ENCODE measurements at places on chromosomes 2 and 18.

GRCh38 chr2:131056204-131056931 is 36.9 kb downstream of the FAM168B start:
- no peak for DNase-seq

DNA sequence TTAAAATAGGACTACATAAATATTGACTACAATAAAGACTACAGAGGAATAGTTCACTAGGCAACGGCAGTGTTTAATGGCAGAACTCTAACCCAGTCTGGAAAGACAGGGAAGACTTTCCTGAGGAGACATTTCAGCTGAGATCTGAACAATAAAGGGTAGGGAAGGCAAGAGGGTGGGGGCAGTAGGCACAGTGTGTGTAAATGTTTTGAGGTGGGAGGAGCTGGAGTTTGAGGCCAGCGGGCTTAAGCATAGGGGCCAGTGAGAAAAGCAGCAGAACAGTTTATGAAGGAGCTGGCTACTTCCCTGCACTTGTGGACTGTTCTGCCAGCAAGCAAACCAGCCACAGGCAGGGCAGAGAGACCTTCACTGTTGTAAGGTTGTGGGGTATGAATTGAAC is 76.6 kb upstream of the UGP2 start:
- DNase-seq = no peak

DNA sequence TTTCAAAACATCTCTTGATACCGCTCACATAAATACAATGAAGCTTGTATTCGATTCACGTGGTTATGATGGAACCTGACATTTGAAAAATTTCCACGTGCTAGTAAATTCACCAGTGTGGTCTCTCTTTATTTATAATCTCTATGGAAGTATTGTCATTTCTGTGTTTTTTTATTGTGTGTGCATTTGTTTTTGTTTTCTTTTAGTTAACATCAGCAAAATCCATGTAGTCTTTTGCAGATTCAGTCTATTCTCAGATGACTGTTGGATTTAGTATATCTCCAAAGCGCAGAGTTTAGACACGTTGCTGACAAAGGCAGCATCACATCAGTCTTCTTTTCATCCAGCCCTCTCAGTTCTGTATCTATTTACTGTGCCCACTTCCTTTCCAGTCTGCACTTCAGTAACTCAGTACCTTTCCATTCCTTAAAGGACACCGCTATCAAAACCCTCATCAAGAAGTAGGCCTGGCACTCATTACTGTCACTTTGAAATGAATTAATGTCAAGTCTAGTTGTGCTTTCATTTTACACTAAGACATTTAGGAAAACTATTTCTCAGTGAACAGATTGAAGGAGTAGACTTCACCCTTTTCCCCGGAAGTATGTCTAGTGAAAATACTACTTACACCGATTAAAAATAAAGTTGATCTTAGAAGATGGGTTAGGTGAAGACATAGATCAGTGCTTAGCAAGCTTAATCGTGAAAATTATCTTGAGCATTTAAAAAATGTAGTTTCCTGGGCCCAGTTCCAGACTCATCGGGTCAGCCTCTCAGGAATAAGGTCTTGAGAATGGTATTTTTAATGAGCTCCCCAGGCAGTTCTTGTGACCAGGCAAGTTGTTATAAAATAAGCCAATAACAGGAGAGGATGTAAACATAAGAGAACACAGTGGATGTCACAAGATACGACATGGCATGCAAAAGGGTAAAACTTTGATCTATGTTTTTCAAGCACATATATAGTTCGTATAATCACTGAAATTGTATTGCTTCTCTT is 506.8 kb upstream of the ZEB2 start:
- DNase-seq = peak; percentile 69

- DNase-seq = no peak
Observed at GRCh38 chr2:182280118-182280517, 146.7 kb downstream of the PDE1A start.

DNA sequence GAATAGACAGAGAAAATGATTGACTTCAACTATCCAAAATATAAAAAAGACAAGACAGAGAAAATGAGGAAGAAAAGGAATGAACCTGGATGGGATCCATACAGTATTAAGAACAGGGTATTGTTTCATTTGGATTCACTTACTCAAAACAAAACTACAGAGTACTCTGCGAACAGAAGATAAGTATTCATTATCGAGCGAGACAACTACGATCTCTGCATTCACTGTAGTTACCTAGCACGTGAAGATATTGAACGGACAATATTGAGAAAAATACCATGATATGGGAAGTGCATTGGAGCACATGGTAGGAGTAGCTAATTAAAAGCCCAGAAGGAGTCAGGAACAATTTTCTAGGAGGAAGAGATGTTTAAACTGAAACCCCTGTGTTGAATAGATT is 1.0 kb upstream of the ORC2 start:
- no peak for DNase-seq

DNA sequence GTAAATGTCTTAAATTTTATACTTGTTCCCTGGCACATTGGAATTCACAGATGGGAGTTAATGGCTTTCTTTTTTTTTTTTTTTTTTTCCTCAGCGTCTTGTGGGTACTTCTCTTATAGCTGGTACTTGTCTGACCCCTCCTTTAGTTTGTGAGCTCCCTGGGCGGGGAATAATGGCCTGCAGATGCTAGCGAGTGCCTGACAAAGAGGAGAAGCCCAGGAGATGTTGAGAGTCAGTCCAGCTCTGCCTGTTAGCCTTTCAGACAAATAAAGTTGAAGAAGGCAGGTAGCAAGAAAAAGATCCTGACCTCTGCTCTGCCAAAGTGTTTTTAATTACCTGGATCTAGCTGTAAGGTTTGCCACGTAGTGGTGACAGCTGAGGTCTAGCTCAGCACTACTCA is 6.6 kb downstream of the BCL2L11 start:
- no peak for DNase-seq

DNA sequence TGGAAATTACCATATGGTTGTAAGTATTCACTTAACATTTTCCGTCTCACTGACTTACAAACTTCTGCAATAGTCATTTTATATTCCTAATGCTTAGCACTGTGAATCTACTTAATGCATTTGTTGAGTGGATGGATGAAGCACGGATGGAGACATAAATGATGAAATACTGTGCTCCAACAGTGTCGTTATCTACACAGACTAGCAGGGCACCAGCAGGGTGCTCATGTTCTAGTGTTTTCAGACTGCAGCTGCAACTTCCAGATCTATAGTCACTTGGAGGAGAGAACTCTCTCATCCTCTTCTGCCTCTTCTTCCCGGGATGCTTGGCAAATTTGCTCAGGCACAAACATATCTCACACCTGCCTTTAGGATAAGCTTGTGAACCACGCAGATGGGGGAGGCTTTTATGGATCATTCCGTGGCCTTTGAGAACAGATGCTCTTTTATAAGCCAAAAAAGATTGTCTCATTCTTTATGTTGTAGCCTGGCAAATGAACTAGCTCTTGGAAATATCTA is 797.7 kb downstream of the MBD2 start:
- DNase-seq = no peak

DNA sequence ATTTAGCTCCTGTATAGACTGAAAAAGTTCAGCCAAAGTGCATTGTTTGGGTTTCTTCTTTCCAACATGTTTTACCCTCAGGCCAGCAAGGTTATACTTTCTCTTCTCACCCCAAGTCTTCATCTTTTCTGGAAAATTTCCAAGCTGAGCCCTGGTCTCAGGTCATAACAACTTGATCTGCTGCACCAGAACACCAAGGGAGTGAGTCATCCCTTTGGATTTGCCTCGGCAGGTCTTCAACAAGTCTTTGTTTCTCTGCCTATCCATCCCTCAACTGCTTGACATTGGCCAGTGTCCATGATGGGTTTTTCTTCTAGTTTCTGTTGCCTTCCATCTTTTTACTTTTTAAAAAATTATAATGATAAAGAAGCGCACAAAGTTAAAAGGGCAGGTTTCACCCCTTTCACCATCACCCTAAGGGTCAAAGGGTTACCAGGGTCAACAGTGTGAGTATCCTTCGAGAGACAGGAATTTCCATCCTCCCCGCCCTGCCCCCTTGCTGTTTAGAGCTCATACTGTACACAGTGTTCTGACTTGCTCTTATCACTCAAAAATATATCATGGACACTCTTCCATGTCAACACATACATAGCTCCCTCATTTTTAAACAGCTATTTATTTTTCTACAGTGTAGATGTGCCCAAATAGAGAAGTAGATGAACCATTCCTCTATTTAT is 5.7 kb upstream of the SPATS2L start:
- no peak for DNase-seq

Data from AG09309 (cell line).